Keratinocyte (primary cell): ENCODE measurements at places on chromosomes 16 and 17.
A peak's percentile ranks its signal among the peaks of the same experiment; 100 is the strongest.

GRCh38 chr16:87233928-87234327 lies 83.3 kb downstream of the C16orf95 start:
- H3K4me1 ChIP-seq, result peaks cover 7% of the 10 kb centered on the region
- H3K27ac ChIP-seq, result no peak overlapping the region
- H3K4me3 ChIP-seq, result no peak overlapping the region
- no peaks in the 10 kb centered on the region for H3K36me3 ChIP-seq
- DNase-seq, result no peak
- no peaks in the 10 kb centered on the region for H3K27me3 ChIP-seq

- no peak for DNase-seq
- no peak overlapping the region for H3K4me3 ChIP-seq
Measured at GRCh38 chr16:28590384-28591340, 6.2 kb downstream of the SULT1A2 start.

DNA sequence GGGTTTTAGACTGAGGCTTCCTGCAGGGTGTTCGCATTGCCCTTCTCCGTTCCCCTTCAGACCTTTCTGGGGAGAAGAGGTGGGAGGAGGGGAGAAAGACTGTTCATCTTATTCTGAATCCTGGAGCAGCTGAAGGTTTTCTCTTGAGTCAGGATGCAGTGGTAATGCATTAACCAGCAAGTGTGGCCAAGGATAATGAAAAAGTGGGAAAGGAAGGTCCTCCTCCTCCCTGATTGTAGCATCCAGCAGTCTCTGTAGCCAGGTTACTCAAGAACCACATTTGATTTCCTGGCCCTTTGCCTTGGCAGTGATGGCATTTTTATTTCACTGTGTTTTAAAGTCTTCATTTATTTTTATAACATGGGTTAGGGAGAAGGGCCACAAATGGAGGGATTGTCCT lies 59.1 kb downstream of the CYLD start:
- peaks cover 3% of the 10 kb centered on the region for H3K36me3 ChIP-seq
- no peaks in the 10 kb centered on the region for H3K27me3 ChIP-seq
- no peak overlapping the region for H3K4me3 ChIP-seq
- DNase-seq, result no peak

GRCh38 chr16:83954577-83955016 lies 1.6 kb downstream of the OSGIN1 start:
- H3K27ac ChIP-seq, result no peak overlapping the region
- H3K27me3 ChIP-seq, result no peaks in the 10 kb centered on the region
- H3K4me3 ChIP-seq, result no peak overlapping the region
- H3K36me3 ChIP-seq, result no peaks in the 10 kb centered on the region
- peak; percentile 4 for DNase-seq

GRCh38 chr16:70391881-70392481 lies 45.3 kb downstream of the DDX19A start:
- no peak overlapping the region for H3K4me3 ChIP-seq
- DNase-seq, result no peak
- H3K27me3 ChIP-seq, result no peaks in the 10 kb centered on the region
- peaks cover 4% of the 10 kb centered on the region for H3K36me3 ChIP-seq

GRCh38 chr16:87437911-87438610 lies 45.9 kb downstream of the MAP1LC3B start:
- no peak for DNase-seq
- peaks cover 15% of the 10 kb centered on the region for H3K4me1 ChIP-seq
- no peaks in the 10 kb centered on the region for H3K36me3 ChIP-seq
- no peak overlapping the region for H3K27ac ChIP-seq

DNA sequence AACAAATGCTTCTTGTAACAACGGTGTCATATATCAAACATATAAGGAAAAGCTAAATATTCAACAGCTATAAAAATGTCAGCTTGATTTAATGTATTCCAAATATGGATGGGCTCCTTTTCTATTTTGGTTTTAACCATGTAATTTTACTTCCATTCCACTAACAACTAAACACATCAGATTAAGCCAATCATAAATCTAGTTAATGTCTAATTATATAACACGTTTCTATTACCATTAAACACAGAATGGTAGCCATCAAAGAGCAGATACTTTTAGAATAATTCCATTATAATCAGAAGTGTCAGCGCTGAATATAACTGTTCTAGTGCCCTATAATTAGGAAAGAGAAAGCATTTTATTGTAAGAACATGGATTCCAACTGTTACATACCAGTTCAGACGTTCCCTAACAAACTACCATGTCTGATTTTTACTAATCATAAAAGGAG lies 10.0 kb downstream of the CMC2 start:
- H3K36me3 ChIP-seq, result no peaks in the 10 kb centered on the region
- peaks cover 21% of the 10 kb centered on the region for H3K4me1 ChIP-seq
- no peak overlapping the region for H3K4me3 ChIP-seq
- no peaks in the 10 kb centered on the region for H3K27me3 ChIP-seq

DNA sequence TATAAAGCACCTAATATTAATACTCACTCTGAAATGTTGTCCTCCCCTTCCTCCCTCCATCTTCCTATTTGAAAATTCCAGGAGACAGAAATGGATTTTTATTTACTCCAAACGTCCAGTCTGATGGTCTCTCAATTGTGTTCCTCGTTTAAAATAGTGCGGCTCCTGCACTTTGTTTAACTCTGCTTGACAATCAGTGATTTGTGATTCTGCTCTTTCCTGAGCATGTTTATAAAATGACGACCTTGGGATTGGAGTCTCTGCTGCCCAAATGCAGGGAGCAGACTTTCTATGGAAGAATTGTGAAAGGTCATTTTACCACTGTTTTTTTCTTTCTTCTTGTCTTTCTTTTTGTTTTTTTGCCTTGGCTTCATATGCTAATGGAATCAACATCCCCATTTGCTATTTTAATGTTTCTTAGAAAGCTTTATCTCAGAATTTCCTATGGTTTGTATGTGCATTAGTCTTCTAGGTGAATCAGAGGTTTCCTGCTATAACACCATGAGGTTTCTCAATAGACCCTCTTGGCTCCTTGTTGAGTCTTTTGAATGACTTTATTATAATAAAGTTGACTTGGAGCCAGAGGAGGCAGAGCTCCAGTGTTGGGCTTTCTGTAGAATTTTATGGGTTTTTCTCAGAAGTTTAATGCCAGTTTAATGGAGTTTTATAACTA lies 376.5 kb downstream of the CDH11 start:
- H3K4me1 ChIP-seq, result no peaks in the 10 kb centered on the region
- no peak for DNase-seq
- H3K27me3 ChIP-seq, result no peaks in the 10 kb centered on the region
- H3K4me3 ChIP-seq, result no peak overlapping the region
- H3K36me3 ChIP-seq, result no peaks in the 10 kb centered on the region

- H3K27me3 ChIP-seq, result no peaks in the 10 kb centered on the region
- DNase-seq, result no peak
- H3K4me3 ChIP-seq, result no peak overlapping the region
- H3K36me3 ChIP-seq, result no peaks in the 10 kb centered on the region
- H3K27ac ChIP-seq, result no peak overlapping the region
Measured at GRCh38 chr17:74082886-74083285, 120.6 kb upstream of the RPL38 start.

DNA sequence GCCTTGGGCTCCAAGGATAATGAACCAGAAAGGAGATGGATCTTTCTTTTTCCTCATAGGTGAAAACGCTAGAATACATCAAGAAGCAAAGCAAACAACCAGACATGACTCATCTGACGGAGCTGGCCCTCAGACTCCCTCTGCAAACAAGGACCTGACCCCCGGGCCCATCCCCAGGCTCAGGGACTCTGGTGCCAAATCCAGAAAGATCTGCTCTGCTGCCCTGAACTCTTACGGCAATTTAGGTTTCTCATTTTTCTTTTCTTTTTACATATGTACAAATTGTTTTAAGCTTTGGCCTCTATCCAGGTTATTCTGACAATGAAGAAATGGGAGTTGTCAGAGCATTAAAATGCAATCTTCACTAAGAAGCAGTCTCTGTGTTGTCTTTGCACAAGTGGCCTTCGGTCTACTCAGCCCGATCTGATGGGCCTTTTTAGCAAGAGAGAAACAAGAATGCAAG lies 17.7 kb downstream of the KNOP1 start:
- peaks cover 25% of the 10 kb centered on the region for H3K4me1 ChIP-seq
- H3K4me3 ChIP-seq, result no peak overlapping the region
- H3K27ac ChIP-seq, result no peak overlapping the region
- H3K27me3 ChIP-seq, result no peaks in the 10 kb centered on the region

DNA sequence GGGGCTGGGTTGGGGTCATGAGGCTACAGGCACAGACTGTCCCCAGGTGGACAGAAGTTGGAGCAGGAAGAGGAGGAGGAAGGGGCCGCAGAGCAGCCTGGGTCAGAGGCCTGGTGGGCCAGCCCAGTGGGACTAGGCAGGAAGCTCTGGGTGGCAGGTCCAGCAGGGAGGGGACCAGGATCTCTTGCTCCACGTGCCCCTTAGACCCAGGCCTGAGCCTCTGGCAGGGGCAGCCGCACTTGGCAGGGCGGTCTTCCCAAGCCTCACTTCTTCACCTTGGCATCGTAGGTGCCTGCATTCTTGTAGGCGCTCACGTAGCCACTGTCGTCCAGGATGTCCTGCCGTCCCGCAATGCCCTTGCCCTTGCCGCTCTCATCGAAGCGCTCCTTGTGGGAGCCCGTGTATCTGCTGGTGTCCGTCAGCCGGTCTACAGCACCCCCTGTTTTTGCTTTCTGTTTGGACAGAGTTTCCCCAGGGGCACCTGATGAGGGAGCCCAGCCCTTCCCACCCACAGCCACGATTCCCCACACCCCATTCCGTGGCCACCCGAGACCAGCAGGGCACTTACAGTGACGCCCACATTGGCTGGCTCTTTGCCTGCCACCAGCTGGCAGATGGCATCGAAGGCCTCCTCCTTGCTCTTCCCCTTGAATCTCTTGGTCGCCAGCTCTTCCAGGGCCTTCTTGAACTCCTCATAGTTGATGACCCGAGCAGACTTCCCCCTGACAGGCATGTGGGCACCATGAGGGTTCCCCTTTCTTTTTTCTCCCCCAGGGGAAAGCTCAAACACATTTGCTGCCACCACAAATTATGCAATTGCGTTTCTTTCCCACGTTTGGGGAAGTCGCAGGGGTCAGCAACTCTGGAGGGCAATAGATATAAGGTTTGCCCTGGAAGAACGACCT lies 3.1 kb downstream of the TPPP3 start:
- H3K27me3 ChIP-seq, result peaks cover 25% of the 10 kb centered on the region
- H3K4me3 ChIP-seq, result no peak overlapping the region
- H3K27ac ChIP-seq, result no peak overlapping the region
- H3K4me1 ChIP-seq, result no peaks in the 10 kb centered on the region

DNA sequence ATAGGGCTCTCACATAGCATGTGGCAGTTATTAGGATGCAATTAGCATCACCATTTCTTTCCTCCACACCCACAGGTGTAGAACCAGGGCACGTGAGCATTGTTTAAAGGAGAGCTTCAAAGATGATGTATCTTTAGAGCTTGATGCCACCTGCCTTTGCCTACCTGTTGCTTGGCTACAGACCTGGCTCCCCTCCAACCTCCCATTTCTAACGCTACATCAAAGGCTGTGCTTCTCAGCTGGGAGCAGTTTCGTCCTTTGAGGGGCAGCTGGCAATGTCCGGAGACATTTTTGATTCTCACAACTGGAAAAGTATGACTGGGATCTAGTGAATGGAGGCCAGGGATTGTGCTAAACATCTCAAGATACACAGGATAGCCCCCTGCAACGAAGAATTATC lies 78.5 kb upstream of the CLEC3A start:
- H3K36me3 ChIP-seq, result no peaks in the 10 kb centered on the region
- H3K27me3 ChIP-seq, result no peaks in the 10 kb centered on the region
- H3K27ac ChIP-seq, result no peak overlapping the region
- H3K4me3 ChIP-seq, result no peak overlapping the region
